NCI-H187 (cell line): ENCODE measurements at places on chromosomes 5 and 9.

- DNase-seq = no peak
Measured at GRCh38 chr5:23001120-23001519, 148.0 kb upstream of the CDH12 start.

DNA sequence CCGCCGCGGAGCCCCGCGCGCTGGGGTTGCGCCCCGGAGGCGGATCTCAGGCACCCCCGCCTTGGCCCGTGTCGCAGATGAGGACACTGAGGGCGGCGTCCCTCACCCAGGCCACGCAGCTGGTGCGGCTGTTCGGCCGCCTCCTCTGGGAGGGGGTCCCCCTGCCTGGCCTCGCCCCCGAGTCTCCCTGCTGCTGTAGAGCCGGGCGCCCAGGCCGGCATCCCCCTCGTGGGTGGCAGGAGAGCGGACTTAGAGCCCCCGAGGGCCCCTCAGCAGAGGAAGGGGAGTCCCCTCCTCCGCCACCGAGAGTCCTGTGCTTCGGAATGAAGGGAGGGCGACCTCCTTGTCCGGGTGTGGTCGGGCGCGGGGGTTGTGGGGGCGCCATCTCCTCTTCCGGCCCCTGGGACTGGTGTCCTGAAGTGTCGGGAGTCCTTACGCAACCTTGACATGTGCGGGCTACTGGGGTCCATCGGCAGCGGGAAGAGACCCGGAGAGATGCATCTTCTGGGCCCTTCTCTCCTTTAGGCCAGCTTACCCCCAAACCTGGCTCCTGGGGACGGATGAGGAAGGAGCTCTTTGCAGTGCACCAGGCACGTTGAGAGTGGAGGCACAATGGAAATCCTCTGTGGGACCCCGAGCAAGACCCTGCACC, 11.7 kb upstream of the EXOSC2 start:
- DNase-seq = no peak

DNA sequence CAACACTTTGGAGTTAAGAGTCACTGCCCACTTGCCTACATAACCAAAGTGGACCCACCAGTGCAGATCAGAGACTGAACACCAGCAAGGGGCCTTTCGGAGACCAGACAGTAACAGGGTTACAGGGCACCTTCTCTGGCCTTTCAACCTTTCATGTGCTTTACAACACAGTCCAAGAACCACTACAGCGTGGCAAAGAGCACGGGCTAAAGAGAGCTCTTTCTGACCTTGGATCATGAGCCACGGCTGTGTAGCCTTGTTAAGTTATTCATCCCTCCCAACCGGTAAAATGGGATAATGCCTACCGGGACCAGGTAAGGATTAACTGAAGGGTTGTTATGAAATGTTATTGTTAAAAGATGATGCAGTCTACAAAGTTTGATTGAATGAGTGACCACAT, 75.0 kb downstream of the TLE1 start:
- no peak for DNase-seq

DNA sequence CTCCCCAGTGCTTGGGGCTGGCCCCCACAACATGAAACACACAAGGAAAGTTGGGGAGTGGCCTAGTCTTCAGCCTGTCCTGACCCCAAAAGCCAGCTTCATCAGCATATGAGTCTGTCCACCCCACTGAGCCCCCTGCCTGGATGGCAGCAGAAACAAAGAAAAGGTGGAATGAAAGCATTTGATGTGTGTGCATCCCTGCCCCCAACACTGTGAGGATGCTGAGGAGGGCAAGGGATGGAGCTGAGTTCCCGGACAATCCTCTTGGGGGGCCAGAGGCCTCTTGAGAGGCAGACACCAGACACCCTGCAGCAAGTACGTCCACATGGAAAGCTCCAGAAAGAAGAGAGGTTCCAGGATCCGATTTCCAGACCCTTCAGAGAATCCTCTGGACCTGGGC, 113.5 kb upstream of the PPP1R26 start:
- no peak for DNase-seq

- no peak for DNase-seq
Measured at GRCh38 chr5:32707418-32707997, 3.6 kb upstream of the NPR3 start.
